ENCODE measurements at places on chromosomes 5 and 9.

- DNase-seq: no peak
Measured at GRCh38 chr5:142484821-142485387, 160.1 kb upstream of the SPRY4 start.

DNA sequence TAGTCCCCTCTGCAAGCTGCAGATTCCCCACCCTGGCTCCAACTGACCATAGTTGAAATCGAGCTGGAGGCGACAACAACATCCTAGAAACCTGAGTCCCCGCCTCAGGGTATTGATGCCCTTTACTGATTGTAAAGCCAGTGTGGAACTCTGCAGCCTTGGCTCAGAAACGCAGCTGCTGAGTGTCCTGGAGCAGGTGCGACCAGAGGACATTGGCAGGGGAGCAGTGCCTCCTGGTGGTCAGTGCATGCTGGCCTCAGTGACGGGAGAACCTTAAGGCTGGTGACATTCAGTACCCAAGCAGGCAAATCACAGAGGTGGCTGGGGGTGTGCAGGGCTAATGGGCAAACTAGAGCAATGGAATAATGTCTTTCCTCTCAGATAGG, 20.4 kb upstream of the ZNF354B start:
- DNase-seq: no peak

- no peak for DNase-seq
Measured at GRCh38 chr5:161314033-161314432, 232.5 kb downstream of the GABRB2 start.

DNA sequence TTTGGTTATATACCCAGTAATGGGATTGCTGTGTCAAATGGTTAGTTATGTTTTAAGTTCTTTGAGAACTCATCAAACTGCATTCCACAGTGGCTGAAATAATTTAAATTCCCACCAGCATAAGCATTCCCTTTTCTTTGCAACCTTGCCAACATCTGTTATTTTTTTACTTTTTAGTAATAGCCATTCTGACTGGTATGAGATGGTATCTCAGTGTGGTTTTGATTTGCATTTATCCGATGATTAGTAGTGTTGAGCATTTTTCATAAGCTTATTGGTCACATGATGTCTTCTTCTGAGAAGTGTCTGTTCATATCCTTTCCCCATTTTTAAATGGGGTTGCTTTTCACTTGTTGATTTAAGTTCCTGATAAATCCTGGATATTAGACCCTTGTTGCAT, 435.7 kb upstream of the RIOK2 start:
- no peak for DNase-seq

- no peak for DNase-seq
Measured at GRCh38 chr9:107367727-107368502, 84.8 kb downstream of the RAD23B start.

DNA sequence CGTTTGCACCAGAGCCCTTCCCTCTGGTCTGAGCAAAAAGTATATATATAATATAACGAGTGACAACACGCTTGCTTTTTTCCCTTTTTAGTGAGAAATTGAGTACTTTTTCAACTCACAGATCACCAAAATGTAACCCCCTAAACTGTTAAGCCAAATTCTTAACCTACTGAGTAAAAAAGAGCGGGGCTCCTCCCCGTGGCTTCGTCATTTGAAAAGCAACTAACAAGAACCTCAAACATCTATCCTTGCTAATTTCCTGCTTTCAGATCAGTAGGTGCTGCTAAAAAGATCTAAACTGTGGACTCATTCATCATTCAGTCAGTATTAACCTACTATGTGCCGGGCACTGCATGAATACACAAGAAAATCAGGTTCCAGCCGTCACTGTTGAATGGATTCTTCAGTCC, 1.0 kb upstream of the PTBP3 start:
- no peak for DNase-seq

- no peak for DNase-seq
Measured at GRCh38 chr5:5401095-5401494, 21.4 kb upstream of the ICE1 start.

- DNase-seq: peak; percentile 31
Measured at GRCh38 chr5:111461255-111461671, 51.1 kb downstream of the STARD4 start.

- DNase-seq: no peak
Measured at GRCh38 chr5:35160486-35161116, 69.7 kb downstream of the PRLR start.

DNA sequence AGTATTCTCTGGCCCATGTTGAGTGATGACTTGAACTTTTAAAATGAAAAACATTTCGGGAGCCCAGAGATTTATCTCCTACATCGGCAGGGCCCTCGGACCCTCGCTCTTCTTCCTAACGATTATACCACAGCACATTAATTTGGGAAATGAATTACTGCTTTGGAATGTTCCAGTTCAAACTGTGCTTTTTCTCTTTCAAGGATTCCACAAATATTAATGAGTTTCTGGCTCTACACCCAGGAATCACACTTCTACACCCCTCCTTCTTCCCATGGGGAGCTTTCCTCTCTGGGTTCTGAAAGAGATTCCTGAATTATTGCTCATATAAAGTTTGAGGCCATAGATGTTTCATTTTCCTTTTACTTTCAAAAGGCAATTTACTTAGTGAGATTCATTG, 41.2 kb downstream of the NSG2 start:
- no peak for DNase-seq

- DNase-seq: no peak
Measured at GRCh38 chr9:87567571-87567970, 69.9 kb downstream of the DAPK1 start.

- DNase-seq: peak; percentile 18
Measured at GRCh38 chr5:1552521-1553255, 28.9 kb upstream of the LPCAT1 start.

GRCh38 chr5:180113660-180114303, 42.2 kb upstream of the RNF130 start:
- DNase-seq: no peak

GRCh38 chr9:108552459-108553040, 303.2 kb downstream of the ACTL7B start:
- DNase-seq: no peak

GRCh38 chr9:137454597-137455358, 4.4 kb downstream of the NSMF start:
- DNase-seq: peak; percentile 69

GRCh38 chr5:86917117-86917579, 299.4 kb downstream of the COX7C start:
- peak; percentile 48 for DNase-seq

GRCh38 chr5:78504704-78505677, 143.6 kb downstream of the LHFPL2 start:
- DNase-seq: no peak

- DNase-seq: no peak
Measured at GRCh38 chr9:130977811-130978221, 31.2 kb upstream of the LAMC3 start.

- DNase-seq: no peak
Measured at GRCh38 chr9:22238809-22239684, 207.6 kb upstream of the DMRTA1 start.

GRCh38 chr9:80885894-80886293, 803.5 kb downstream of the TLE1 start:
- no peak for DNase-seq

GRCh38 chr9:137371946-137372651, 50.9 kb downstream of the EXD3 start:
- no peak for DNase-seq

- no peak for DNase-seq
Measured at GRCh38 chr5:96733771-96734500, 71.8 kb downstream of the CAST start.

GRCh38 chr5:136089791-136090190, 42.9 kb upstream of the SMAD5 start:
- DNase-seq: no peak

DNA sequence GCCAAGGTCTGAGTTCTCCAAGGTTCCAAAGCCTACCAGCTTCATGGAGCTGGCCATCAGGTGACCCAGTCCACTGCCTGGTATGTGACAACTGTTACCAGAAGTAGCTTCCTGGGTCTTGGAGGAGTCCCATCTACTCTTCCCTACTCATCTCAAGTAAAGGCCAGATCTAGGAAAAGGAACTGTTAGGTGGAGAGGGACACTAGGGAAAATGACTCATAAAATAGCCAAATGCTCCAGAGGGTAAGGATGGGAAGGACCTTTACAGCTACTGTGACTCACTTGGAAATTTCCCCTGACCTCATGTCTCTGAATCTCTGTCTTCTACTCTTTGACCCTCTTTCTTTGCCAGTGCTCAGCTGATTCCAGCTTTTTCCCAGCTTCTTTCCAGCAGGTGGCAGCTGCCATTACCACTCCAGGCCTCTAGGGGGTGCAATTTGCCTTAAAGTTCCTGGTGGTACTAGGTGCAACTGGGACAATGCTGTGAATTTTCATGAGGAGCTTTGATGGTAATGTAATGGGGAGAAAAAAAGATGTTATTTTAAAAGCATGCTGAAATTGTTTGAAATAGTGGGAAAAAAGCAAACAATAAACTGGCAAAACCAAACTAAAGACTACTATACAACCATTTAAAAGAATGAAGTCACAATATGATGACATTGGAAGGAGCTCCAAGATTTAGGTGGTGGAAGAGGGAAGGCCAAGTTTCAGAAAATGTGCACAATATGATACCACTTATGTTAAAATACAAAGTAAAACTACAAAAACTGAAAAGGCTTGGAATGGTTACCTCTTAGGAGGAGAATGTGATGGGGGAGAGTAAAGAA, 27.1 kb upstream of the MYORG start:
- DNase-seq: peak; percentile 70

DNA sequence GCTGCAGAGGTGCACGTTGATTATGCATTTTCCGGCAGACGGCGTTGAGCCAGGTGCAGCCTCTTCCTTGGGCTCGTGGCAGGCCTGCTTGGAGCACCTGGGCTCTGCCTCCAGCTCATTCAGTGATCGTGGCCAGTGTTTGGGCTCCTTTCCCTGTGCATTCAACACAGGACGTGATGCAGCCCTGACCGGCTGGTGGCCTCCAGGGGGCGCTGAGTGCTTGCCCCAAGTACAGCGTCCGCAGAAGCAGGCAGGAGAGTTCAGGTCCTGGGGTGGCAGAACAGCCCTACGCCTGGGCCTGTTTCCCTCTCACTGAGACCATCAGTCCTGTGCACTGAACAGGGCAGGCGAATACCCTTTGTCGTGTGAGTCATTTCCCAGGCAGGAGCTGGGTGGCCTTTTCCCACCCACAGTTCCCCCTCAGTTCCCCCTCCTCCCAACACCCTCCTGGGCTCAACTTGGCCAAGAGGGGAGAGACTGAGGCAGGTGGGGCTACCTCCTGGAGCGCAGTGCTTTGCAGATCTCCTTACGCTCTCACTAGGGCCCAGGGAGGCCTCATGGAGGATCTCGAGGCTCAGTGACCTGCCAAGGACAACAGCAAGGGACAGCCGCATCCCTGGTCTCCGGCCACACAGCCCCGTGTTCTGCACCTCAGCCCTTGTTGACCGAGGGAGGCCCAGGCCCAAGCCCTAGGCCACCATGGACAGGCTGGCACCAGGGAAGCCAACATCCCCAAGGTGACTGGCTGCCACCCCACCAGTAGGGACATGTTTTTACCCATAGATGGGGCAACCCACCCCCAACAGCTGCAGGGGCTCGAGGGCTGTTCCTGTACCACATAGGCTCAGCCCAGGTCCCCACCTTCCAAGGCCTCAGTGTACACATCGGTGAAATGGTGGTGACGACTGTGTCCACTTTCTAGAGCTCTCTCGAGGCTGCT, 52.9 kb downstream of the LRSAM1 start:
- peak; percentile 73 for DNase-seq

- DNase-seq: no peak
Measured at GRCh38 chr5:153711755-153712154, 221.3 kb downstream of the GRIA1 start.

DNA sequence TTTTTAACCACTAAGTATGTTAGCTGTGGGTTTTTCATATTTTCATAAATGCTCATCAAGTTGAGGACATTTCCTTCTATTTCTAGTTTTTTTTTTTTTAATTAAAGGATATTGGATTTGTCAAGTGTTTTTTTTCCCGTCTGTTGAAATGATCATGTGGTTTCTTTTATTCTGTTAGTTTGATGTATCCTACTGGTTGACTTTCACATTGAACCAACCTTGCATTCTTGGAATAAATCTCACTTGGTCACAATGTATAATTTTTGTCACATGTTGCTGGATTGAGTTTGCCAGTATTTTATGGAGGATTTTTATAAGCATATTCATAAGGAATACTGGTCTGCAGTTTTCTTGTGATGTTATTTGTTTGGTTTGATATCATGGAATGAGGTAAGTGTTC, 12.4 kb downstream of the FAM200C start:
- no peak for DNase-seq

DNA sequence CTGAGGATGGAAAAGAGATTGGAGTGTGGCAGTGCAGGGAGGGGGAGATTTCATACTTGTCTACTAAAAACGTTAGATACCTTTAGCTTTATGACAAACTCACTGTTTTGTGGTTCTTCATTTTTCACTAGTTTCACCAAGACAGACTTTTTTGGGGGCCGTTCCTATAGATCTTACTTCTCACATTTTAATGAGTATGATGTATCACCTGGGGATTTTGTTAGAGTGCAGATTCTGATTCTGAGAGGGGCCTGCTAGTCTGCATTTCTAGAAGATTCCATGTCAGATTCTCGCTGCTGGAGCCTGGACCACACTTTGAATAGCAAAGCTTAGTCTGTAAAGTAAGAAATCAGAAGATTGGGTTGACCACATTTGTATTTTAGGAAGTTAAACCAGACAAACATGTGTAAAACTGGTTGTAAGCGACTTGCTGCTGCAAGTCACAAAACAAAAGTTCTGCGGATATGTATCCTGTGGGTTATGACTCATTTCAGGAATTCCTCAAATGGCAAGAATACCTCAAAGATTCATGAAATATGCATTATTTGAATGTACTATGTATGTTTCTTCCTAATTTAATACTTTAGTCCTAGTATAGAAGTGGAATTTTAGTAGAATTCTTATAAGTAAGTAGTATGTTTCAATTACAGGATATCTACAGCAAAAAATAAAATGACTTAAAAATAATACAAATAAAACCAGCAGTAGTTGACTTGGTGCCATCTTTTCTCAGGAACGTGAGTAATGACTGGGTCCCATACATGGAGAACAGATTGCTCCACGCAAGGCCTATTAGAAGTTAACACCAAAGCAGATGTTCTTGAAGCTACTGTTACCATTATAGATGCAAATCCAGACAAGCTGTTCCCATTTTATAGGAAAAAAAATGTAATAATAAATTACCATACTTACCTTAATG, 27.8 kb downstream of the NFIL3 start:
- DNase-seq: no peak

GRCh38 chr5:58887721-58888409, 305.0 kb downstream of the RAB3C start:
- no peak for DNase-seq

All from neuronal stem cell (in vitro differentiated cells).